ENCODE measurements at places on chromosomes 4 and X.

GRCh38 chrX:38882894-38883626 lies 81.8 kb downstream of the MID1IP1 start:
- DNase-seq, result no peak

DNA sequence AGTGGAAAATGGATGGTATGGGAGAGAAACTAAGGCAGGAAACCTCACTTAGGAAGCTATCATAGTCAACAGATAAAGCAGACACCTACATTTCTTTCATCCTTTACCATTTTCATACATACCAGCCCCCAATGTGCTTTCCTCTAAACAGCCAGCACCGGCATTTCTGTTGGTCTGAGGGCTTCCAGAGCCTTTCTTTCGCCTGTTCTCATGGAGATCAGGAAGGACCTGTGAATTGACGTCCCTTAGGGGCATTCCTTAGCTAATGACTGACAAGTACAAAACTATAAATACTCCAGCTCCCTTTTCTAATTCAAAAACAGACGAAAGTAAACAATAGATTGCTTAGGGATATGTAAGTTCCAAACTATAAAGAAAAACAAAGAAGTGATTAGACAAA lies 215.5 kb upstream of the CNKSR2 start:
- DNase-seq, result no peak

- DNase-seq, result no peak
Measured at GRCh38 chrX:39249999-39250398, 448.7 kb downstream of the MID1IP1 start.

DNA sequence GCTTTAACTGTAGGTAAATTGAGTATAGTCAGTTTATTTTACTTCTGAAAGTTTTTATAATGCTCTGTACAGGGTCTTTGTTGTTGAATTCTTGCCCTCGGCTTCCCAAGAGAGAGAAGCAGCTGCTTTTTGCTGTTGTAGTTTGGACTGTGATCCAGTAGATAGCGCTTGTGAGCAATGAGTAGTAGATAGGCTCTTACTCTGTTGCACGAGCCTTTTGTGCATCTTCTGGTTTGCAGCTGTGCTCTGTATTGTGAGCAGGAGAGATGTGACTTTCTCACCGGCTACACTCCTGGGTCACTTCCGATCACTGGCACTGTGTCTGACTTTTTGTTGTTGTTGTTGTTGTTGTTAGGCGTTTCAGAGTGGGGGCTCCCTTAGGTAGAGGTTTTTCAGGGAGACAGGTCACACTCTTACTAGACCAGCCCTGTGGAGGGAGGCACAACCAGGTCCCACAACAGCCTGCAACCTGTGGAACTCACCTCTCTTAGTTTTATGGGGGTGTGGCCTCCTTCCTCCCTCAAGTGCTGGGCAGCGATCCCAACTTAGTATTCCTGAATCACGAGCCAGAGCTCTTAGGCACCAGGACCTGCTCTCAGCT lies 822.1 kb upstream of the GALNTL6 start:
- DNase-seq, result peak; percentile 67

DNA sequence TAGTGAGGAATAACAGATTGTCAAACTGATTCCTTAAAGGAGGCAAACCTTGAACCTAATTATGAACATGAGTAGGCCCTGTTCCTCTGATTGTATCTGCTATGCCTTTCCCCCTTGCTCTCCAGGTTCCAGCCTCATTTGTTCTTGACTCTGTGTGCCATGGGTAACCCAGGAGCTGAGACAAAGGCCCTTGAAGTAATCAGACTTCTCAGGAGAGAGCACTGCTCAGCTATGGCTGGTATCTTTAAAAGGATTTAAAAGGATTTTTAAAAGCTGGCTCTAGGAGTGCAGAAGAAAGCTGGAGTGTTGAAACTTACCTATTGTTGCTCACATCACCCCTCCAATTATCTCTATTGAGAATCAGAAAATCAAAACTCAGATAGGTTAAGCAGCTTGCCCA lies 1565.5 kb upstream of the AGA start:
- DNase-seq, result no peak

GRCh38 chr4:1727117-1728031 lies 6.1 kb downstream of the TACC3 start:
- DNase-seq, result no peak

- DNase-seq, result no peak
Measured at GRCh38 chr4:60588556-60588955, 611.6 kb upstream of the ADGRL3 start.

GRCh38 chr4:81486502-81486901 lies 14.8 kb upstream of the RASGEF1B start:
- no peak for DNase-seq

DNA sequence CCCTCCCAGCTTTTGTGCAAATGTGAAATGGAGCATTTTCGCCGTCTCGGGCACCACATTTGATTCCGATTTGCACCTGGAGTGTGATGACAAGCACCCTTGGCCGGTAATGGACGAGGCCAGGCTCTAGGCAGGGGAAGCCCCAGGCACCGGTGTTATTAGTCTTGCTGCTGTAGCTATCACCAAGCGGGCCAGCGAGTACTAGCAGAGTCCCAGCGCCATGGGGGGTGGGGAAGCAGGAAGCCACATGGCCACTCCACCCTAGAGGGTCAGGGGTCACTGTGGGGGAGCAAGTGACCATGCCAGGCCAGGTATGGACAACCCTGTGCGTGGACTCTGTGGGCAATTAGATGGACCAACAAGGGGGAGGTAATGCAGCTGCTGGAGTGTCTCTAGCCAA lies 88.8 kb downstream of the CPZ start:
- DNase-seq, result no peak
